T-cell (primary cell): ENCODE measurements at places on chromosomes 5 and 9.

DNA sequence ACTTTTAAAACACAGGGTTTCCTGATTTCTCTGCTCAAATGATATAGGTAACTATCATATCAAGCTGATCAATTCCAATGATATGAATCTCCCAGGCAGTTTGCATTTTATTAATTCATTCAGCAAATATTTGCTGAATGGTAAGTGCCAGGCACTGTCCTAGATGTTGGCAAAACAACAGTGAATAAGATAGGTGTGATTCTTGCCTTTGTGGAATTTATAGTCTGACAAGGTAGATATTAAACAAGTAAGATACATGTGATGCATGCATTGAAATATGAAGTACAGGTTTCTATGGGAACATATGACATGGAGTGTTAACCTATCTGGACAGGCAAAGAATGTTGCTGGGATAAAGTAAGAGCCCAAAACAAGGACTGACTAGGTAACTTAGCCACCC lies 231.8 kb upstream of the DAB2 start:
- no peak for DNase-seq

- DNase-seq = peak; percentile 57
These were observed 14.0 kb downstream of the MAP3K1 start for GRCh38 chr5:56829137-56829908.

GRCh38 chr9:127163409-127163808 lies 41.0 kb upstream of the ANGPTL2 start:
- no peak for DNase-seq

GRCh38 chr9:24582146-24583126 lies 36.7 kb upstream of the IZUMO3 start:
- no peak for DNase-seq

DNA sequence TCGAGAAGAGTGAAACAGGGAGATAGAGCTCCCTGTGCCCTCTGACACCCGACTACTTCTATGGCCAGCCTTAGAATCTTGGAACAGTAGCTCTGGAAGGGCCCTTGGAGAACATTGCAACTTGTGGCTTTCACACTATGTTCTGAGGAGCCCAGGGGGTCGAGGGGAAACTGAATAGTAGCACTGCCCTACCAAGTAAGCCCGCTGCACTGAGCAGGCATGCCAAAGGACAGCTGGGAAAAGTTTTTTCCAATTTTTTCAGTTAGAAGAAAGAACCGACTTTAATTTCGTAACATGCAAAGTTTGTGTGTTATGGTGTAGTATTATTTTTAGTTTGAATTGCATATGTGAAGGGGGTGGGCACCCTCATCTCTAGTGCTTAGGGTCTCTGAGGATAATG lies 10.9 kb downstream of the SMIM3 start:
- DNase-seq = no peak

DNA sequence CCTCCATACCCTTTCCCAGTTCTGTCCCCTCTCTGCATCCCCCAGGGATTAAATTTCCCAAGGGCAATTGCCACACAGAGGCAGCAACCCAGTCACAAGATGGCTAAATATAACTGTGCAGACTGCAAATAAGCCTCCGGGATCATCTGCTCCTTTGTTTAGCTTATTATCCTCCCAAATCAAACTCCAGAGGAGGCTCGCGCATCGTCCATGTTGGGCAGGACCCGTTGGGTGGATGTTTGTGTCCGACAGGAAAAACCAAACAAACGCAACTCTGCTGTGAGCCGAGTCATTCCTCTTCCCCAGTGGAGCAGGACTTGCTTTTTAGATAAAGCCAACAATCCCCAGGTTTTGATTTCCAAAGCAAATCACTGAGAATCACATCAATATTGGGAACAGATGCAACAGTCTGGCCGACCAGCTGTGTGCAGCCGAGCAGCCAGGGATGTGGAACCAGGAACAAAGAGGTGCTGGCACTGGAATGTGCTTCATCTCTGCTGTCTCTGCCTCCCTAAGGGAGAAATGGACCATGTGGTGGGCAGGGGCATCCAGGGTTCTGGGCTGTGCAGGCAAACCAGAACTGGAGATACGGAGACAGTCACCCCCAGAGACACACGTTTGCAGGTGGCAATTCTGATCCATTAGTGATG lies 89.8 kb downstream of the PTTG1 start:
- DNase-seq = no peak

GRCh38 chr5:1176473-1177391 lies 24.7 kb upstream of the SLC6A19 start:
- DNase-seq = no peak

DNA sequence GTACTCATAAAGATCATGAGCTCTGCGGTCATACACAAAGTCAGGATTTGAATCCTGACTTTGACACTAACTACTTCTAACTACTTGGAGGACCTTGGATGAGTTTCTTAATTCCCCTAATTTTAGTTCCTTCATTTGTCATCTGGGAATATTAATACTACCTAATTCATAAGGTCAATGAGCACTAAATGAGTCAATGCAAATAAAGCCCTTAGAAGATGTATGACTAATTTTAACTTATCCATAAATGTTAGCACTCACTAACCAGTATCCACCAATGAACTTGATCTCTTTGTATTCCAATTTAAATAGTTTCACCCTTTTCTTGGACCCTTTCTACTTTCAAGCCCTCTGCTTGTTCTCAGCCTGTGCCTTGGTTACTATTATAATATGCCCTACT lies 1106.4 kb downstream of the CDH18 start:
- DNase-seq = no peak

- no peak for DNase-seq
These were observed 21.8 kb upstream of the UBTD2 start for GRCh38 chr5:172305380-172305779.

DNA sequence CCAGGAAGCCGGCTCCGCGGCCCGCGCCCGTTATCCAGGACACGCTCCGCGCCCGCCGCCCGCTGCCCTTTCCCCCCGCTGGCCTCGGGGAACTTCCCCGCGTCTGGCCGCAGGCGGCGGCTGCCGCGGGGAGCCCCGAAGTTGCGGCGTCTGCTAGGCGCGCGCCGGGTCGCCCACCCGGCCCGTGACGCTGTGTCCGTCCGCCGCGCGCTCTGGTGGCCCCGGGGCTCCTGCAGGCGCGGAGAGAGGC lies 621 bp upstream of the GCNT4 start:
- DNase-seq = peak; percentile 22

DNA sequence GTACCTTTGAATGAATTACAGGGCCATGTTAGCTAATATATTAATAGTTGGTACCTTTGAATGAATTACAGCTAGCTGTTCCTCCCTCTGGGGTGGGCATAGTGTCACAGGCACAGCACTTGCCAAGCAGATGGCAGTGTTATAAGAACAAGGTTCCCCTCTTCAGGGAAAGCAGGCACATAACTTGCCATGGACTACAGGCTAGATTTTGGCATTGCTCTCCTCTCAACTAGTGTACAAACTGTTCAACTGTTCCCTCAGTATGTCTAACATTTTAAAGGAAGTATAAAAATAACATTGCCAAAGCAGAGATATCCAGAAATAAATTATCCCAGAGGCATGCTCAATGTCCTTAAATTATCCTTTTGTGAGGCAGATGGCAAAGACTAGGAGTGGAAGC lies 33.7 kb downstream of the ABITRAM start:
- no peak for DNase-seq

DNA sequence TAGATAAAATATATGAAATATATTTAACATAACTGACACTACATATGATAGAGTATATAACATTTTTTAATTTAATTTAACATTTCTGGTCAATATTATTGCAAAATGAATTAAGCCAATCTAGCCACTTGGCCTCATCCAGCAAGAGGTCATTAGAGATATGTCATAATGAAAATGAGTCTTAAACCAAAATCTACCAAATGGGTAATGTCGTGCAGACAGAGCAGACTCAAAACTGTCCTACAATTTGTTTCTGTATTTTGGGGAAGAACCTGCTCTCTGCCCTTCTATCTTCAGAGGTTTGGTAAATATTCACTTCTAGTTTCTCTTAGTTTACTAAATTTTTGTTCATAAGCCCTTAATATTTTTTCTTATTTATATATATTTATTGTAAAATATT lies 61.4 kb downstream of the ARHGEF28 start:
- DNase-seq = no peak

DNA sequence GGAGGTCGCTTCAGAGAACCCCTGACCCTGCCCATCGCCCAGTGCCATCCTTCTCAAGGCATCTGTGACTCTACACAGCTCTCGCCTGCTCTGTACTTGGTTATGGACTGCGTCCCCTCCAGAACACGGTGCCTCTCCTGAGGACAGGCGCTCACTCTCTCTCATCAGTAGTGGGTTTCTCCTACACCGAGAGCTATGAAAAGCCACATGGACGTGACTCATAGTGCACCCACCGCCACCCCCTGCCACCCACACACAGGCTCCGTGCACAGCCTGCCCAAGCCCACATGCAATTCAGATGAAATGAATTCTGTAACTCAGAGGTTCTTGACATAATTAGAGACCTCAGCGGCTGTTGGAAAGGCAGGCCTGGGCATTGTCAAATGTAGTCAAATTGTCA lies 13.9 kb downstream of the GTF3C5 start:
- no peak for DNase-seq

DNA sequence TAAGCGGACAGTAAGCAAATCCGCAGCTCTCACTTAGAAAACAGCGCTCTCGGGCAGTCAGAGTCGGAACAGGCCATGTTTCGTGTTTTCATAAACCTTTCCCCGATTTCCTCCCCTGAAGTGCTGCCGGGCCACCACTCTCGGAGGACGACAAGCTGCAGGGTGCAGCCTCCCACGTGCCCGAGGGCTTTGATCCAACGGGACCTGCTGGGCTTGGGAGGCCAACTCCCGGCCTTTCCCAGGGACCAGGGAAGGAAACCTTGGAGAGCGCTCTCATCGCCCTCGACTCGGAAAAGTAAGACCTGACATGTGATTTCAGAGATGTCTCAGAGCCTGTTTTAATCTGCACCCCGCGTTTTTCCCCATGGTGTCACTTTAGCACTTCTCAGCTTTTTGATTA lies 99.8 kb upstream of the CACNA1B start:
- DNase-seq = no peak

GRCh38 chr5:87368601-87369000 lies 44.1 kb downstream of the CCNH start:
- DNase-seq = no peak

- DNase-seq = no peak
These were observed 353.5 kb upstream of the POU5F2 start for GRCh38 chr5:94094793-94095441.

- DNase-seq = no peak
These were observed 423.7 kb downstream of the ZSWIM6 start for GRCh38 chr5:61755726-61756222.

GRCh38 chr5:132865668-132866341 lies 464 bp downstream of the GDF9 start:
- DNase-seq = no peak

- DNase-seq = no peak
These were observed 38.5 kb upstream of the ADAMTS16 start for GRCh38 chr5:5101676-5102075.

DNA sequence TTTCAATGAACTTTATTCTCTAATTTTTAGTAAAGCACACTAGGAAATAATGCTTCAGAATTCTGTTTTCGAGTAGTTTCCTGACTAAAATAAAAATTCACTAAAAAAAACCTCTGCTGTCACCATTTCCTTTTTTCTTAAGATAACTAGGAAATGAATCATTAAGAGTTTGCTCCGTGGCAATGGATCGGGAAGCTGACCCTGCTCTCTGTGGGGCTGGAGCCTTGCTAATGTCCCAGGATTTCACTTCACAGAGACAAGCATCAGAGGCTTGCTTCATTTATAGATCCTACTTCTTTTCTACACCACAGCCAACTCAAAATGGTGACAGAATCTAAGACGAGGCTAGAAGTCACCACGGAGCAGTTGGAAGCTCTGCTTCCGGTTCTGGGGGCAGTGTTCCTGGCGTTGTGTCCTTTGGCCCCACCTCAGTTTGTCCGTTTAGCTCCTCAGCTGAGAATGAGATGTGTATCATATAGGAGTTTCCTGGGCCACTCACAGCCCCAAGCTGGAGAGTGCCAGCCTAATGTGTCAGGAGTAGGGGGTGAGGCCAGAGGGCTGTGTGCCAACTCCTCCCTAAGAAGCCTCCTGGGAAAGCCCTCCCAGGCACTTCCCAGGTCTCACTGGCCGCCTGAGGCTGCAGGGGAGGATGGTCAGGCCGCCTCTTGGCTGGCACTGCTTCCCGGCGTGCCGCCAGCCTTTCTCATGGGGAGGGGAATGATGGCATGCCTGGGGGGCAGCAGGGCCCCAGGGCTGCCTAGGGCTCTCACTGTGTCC lies 19.6 kb downstream of the TENT4A start:
- no peak for DNase-seq

- no peak for DNase-seq
These were observed 71.0 kb downstream of the SH3PXD2B start for GRCh38 chr5:172383191-172383802.

DNA sequence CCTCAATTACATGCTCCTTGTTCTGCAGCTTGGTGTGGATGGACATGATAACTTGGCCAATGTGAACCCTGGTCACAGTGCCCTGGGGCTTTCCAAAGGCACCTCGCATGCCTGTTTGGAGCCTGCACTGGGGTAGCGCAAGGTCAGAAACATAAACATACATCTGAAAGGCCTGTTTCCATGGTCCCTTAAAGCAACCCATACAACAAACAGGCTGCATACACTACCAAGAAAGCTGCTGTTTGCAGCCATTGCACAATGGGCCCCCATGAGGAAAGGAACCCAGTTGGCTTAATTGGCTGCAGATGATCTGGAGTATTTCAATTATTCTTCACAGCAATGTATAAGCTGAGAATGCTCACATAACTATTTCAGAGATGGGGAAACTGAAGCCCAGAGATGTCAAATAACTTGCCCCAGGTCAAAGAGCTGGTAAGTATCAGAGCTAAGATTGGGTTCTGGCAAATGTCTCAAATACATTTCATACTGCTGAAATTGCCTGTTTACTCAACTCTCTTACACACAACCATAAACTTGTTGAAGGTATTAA lies 233.9 kb downstream of the ASTN2 start:
- no peak for DNase-seq

DNA sequence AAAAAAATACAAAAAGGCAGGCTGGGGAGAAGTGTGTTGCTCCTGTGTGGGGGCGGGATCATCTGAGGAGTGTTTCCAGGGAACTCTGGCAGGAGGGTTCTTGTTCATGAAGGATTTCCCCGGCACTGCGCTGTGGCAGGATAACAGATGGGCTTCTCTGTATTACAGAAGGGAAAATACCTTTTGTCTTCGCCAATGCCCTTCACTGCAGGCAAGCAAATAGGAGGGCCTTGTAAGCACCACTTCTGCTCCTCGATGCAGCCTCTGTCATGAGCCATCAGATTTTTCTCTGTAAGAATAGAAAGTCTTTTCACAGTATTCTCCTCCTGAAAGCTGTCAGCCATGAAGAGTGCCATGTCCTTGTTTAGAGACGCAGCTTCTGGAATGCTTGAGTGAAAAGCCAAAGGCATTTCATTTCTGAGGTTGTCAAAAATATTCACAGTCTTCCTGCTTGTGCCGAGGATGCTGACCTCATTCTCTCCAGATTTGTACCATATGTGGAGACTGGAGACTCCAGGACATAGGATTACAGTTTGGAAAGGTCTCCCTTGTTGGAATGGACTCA lies 294.0 kb downstream of the YTHDC2 start:
- DNase-seq = no peak

GRCh38 chr9:21751998-21752397 lies 50.4 kb upstream of the MTAP start:
- no peak for DNase-seq
